ENCODE measurements at places on chromosomes 2 and 18.
A peak's percentile ranks its signal among the peaks of the same experiment; 100 is the strongest.

- H3K27ac ChIP-seq = no peak overlapping the region
- H3K4me3 ChIP-seq = no peak overlapping the region
- DNase-seq = no peak
- no peaks in the 10 kb centered on the region for H3K27me3 ChIP-seq
Observed at GRCh38 chr2:191113761-191114160, 37.0 kb downstream of the STAT4 start.

- H3K27ac ChIP-seq = no peak overlapping the region
- no peaks in the 10 kb centered on the region for H3K27me3 ChIP-seq
- no peaks in the 10 kb centered on the region for H3K36me3 ChIP-seq
- no peak for DNase-seq
Observed at GRCh38 chr18:64659196-64659595, 510.3 kb upstream of the LINC00305 start.

- no peak overlapping the region for H3K4me3 ChIP-seq
- DNase-seq = peak; percentile 71
- no peaks in the 10 kb centered on the region for H3K27me3 ChIP-seq
Observed at GRCh38 chr18:23499291-23499781, 4.0 kb upstream of the RMC1 start.

DNA sequence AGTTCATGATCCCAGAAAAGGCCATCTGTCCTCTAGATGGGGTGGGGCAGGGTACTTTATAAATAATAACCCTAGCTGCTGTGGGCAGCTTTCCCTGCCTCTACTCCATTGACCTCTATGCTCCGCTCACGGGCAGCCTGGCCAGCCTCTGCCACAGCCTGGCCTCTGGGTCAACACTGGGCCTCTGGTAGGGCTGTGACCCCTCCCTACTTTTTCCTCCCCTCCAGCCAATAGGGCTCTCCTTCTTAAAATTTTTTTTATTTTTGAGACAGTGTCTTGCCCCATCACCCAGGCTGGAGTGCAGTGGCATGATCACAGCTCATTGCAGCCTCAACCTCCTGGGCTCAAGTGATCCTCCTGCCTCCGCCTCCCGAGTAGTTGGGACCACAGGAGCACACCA is 4.1 kb upstream of the GAREM2 start:
- H3K27ac ChIP-seq = no peak overlapping the region
- H3K27me3 ChIP-seq = peaks cover 37% of the 10 kb centered on the region
- H3K4me1 ChIP-seq = no peaks in the 10 kb centered on the region
- DNase-seq = no peak

DNA sequence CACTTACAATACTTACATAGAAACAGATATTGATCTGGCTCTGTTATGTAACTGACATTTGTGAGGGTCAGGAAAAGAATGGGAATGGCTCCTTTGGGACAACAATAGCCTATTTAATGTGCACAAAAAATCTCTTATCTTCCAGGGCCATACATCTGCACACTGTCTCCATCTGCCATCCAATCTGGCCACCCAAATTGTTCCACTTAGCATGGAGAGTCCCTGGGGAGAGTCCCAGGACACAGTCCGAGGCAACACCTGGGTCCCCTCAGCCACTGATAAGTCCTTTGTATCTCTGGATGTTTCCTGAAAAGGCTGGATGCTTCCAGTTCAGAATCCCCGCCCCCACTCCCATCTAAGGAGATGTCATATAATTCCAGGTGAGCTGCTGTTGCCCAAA is 274.2 kb upstream of the NCKAP5 start:
- H3K4me1 ChIP-seq = peaks cover 24% of the 10 kb centered on the region
- no peak for DNase-seq
- no peaks in the 10 kb centered on the region for H3K36me3 ChIP-seq
- peak overlapping the region; percentile 19 for H3K27ac ChIP-seq
- H3K27me3 ChIP-seq = no peaks in the 10 kb centered on the region

Measured in IMR-90 (cell line).